Esophagus squamous epithelium (tissue), 5 donors: ENCODE measurements at places on chromosomes 1 and 21.

GRCh38 chr1:11787251-11787803 is 18.4 kb downstream of the MTHFR start:
- no peak for DNase-seq

- no peak for DNase-seq
Measured at GRCh38 chr21:43864313-43864961, 586 bp upstream of the AGPAT3 start.

GRCh38 chr1:8348777-8349472 is 31.0 kb downstream of the SLC45A1 start:
- no peak for DNase-seq

GRCh38 chr1:80218112-80218511 is 1211.6 kb upstream of the ADGRL4 start:
- no peak for DNase-seq

GRCh38 chr1:188427642-188428041 is 1598.9 kb downstream of the PLA2G4A start:
- DNase-seq: no peak

DNA sequence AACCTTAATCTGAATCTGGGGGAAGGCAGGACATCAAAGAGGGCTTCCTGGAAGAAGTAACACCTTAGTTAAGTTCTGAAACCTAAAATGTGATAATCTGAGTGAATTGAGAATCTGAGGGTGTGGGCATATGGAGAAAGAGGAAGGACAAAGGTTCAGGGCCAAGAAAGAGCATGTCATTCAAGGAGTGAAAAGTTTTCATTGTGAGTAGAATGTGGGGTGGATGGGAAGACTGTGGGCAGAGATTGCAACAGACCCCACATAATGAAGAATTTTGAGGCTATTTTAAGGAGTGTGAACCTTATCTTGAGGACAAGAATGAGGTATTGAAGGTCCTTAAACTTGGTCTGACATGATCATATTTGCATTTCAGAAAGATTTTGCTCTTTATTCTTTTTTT is 227.2 kb downstream of the PTGER3 start:
- no peak for DNase-seq

DNA sequence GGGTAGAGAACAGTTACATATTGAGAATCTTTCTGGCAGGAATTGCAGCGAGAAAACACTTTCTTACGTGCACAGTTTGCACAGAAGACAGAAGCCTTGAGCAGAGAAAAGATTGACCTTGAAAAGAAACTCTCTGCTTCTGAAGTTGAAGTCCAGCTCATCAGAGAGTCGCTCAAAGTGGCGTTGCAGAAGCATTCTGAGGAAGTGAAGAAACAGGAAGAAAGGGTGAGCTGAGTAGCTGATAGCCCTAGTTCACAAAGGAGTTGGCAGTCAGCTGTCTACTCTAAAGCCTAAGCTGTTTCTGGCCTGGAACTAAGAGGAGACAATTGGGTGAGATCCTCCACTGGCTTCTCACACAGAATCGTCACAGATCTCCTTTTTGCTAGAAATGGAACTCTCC is 20.3 kb upstream of the SH3BGRL3 start:
- DNase-seq: no peak

- no peak for DNase-seq
Measured at GRCh38 chr1:98098473-98098872, 177.6 kb upstream of the DPYD start.

DNA sequence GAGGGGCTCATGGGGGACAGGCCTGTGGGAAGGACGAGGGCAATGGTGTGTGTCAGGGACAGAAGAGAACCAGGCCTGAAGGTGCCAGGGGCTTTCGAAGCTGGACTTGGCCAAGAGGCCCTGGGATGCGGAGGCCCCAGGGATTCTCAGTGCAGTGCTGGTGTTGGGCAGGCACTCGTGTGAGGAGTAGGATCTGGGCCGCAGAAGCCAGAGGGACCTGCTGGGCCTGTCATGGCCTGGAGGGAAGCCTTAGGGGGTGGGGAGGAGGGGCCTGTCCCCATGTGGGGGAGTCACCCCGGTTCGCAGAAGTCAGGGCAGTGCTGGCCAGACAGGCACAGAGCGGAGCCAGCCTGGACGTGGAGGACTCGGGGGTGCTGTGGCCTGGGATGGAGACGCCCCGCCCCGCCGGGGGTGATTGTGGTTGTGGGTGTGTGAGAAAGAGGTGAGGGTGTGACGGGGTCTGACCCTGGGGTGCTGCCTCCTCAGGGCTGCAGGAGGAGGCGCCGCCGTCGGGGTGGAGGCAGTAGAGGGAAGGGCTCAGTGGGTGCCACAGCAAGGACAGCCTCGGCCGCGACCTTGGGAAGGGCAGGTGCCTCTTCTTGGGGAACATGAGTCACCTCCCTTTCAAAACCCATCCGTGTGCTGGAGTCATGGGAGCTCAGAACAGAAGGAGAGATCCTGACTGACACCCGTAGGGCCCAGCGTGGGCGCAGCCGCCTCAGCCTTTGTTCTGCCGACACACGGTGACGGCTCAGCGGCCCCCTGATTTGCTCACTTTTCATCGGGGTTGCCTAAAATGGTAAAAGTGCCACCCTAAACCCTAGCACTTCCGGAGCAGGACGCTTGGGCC is 33.9 kb downstream of the FAAP20 start:
- DNase-seq: no peak

DNA sequence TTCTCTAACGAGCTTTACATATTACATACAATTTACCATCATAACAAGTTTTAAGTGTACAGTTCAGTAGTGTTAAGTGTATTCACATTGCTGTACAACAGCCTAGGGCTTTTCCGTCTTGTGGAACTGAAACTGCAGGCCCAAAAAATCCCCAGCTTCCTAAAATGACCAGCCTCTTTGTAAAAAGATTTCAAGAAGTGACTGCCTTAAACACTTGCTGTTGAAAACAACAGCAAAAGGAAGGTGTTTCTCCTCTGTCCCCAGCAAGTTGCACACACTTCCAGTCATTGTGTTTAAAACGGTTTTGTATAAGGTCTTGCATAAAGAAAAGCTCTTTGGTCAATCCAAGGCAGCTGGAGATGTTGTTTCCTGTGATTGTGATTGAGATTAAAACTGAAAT is 16.0 kb upstream of the GBP1 start:
- no peak for DNase-seq

DNA sequence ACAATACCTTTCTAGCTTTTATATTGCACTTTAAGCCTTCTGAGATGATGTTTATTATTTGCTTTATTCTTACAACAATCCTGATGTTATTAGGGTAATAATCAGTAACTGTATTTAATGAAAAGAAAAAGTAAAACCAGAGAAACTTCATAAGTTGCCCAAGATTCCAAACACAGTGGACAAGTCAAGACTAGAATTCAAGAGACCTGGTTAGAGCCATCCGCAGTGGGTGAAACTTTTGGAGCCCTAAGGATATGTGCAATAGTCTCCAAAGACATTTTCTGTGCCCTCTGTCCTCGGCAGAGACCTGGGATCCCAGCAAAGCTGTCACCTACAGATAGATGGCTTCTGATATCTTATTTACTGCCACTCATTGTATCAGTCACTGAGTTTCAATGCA is 106.8 kb upstream of the DPT start:
- no peak for DNase-seq

DNA sequence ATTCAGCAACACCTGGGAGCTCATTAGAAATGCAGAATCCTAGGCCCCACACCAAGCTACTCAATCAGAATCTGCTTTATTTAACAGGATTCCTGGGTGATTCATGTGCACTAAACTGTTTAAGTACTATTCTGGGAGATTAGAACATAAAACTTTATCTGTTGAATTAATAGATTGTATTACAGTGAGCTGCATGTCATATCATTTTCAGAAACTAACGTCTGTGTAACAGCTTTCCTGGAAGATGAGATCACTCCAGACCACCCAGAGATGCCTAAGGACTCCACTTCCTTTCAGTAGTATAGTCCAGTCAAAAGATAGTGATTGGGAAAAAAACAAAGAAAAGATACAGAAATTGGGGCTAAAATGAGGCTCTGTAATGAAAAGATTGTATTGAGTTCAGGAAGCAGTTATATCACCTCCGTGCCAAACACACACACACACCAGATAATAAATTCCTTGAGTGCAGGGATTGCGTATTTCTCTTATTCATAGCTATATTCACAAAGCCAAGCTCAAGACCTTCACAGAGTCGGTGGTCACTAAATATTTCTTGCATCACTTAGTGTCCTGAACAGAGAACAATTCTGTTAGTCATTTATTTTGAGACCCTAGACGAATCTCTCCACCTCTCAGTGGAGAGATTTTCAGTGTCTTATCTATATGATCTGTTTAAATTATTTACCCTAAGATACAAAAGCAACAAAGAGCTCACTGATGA is 178.2 kb downstream of the DSCAM start:
- no peak for DNase-seq

DNA sequence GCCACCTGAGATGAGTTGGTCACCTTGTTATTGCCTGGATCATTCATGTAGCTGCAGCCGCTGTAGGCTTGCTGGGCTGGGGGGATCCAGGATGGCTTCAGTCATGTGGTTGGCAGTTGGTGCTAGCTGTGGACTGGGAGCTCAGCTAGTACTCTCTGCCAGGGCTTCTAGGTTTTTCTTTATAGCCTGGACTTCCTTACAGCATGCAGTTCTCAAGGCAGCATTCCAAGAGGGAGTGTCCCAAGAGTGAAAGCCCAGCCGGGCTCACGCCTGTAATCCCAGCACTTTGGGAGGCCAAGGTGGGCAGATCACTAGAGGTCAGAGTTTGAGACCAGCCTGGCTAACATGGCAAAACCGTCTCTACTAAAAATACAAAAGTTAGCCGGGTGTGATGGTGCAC is 23.7 kb upstream of the ACTL8 start:
- DNase-seq: no peak

- no peak for DNase-seq
Measured at GRCh38 chr1:155971910-155972809, 6.2 kb downstream of the ARHGEF2 start.

DNA sequence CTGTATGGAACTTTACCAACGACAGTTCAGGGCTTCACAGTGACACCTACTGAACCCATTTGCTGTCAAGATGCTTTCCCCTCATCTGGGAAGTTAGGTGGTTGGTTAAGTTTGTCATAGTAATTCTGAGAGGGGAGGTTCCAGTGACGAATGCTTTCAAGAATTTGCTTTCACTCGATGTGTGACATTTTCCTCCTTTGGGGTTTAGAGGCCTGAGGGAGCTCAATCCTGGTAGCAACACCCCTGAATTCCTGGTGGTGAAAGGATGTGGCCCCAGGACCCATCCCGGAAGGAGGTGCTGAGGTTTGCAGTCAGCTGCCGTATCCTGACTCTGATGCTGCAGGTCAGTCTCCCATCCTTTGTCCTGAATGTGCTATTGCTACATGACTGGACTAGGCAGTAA is 2.8 kb downstream of the PIGV start:
- DNase-seq: no peak

- DNase-seq: no peak
Measured at GRCh38 chr1:174958396-174958795, 41.4 kb upstream of the CACYBP start.

DNA sequence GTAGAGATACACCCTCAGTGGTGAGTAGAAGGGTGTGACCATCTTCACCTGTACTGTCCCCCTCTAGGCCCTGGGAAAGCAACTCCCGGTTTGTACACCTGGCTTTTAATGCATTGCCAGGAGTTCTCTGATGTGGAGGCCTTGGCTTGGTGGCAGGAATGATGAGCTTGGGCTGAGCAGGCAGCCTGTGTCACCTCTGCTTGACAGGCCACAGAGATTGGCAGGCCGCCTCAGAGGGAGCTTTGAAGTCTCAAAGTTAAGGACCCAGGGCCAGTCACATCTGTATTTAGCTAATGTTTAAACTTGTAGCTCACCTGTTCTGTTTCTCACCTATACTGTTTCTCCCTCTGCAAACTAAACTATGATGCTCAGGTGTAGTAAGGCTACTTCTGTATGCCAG is 28.5 kb downstream of the HUNK start:
- DNase-seq: no peak

- DNase-seq: no peak
Measured at GRCh38 chr1:4594286-4594991, 60.0 kb upstream of the AJAP1 start.

GRCh38 chr1:7047866-7048265 is 262.6 kb downstream of the CAMTA1 start:
- DNase-seq: no peak

DNA sequence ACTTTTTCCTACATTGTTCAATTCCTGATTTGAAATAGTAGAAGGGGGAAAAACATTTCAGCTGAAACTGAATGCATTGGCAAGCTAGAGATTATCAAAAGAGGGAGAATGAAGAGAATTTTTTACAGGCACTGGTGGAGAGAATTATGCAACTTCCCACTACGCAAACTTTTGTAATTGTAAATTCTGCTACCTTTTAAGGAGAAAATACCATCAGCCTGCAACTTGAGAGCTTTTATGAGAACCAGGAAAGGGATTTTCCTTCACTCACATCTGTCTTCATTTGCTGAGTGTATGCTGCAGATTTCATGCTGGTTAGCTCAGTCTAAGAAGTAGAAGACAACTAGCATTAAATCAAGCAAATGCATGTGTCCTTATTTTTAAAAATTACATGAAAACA is 43.7 kb downstream of the ADAMTS1 start:
- no peak for DNase-seq

DNA sequence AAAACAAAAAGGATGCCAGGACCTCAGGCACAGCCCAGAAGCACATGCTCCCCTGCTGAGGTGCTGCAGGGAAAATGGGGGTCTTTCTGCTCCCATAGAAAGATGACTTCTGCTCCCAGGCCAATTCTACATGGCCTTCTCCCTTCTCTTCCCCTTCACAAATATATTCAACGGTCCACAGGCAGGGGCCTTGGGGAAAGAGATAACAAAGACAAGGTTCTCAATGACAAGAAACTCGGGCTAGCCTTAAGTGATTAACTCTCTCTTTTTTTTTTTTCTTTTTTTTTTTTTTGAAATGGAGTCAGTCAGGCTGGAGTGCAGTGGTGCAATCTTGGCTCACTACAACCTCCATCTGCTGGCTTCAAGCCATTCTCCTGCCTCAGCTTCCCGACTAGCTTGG is 54.2 kb downstream of the H3-3A start:
- no peak for DNase-seq
